Glutamatergic neuron (in vitro differentiated cells): ENCODE measurements at places on chromosomes 11 and 22. TPM values are rescaled to one million over a fixed set of nuclear protein-coding genes. Genes with fewer than 3 reads are reported as not detected.

DNA sequence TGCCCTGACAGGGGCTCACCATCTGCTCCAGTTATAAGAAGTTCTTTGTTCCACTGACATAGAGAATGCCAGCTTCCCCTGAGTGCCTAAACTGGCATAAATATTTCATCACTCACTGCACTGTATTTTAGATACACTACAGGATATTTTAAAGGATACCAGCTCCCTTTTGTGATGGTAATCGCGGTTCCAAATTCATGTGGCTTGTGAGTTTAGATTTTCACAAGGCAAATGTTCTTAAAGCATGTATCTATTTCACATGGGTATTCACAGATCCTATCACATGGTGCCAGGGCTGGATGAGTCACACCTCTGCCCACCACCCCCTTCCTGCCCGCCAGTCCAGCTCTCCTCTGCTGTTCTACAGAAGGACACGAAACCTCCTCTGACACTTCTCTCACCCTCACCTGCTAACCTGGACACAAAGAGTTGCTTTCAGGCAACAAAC, 105.5 kb downstream of the KCNC1 start:
- DNase-seq = no peak

DNA sequence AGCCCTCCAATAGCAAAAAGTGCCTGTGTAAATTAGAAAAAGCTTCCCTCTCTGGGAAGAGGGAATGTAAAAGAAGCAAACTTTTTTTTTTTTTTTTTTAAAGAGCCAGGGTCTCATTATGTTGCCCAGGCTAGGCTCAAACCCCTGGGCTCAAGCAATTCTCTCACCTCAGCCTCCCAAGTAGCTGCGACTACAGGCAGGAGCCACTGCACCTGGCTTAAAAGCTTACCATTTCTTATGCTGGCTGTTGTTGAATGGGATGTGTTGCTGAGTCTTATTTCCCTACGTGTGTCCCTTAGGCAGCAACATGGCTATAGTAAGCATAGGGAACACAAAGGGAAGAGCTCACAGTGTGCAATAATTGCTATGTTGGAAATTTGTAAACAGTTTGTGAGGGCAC, 225.5 kb upstream of the CCDC90B start:
- no peak for DNase-seq

DNA sequence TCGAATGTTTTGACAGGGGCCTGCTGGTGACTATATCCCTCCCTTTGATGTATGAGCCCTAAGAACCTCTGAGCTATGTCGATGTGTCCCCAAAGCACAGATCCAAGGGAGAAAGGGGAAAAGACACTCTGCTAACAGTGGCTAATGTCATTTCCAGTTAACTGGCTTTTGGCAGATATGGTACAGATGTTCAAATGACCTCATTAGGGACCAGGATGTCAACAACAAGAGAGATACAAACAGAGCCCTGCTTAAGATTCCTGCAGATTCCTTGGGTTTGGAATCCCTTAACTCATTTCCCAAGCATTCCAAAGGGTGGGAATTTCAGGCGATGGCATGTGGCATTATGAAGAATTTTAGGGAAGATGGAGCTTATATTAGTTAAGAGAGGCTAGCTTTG, 517.3 kb downstream of the SOX6 start:
- no peak for DNase-seq

DNA sequence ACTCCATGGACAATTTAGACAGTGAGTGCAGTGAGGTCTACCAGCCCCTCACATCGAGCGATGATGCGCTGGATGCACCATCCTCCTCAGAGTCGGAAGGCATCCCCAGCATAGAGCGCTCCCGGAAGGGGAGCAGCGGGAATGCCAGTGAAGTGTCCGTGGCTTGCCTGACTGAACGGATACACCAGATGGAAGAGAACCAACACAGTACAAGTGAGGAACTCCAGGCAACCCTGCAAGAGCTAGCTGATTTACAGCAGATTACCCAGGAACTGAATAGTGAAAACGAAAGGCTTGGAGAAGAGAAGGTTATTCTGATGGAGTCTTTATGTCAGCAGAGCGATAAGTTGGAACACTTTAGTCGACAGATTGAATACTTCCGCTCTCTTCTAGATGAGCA, 51.4 kb downstream of the SPECC1L start:
- DNase-seq = no peak

GRCh38 chr11:20213790-20214189, 53.5 kb upstream of the DBX1 start:
- DNase-seq = no peak

BLID gene
- total RNA-seq = not detected

DNA sequence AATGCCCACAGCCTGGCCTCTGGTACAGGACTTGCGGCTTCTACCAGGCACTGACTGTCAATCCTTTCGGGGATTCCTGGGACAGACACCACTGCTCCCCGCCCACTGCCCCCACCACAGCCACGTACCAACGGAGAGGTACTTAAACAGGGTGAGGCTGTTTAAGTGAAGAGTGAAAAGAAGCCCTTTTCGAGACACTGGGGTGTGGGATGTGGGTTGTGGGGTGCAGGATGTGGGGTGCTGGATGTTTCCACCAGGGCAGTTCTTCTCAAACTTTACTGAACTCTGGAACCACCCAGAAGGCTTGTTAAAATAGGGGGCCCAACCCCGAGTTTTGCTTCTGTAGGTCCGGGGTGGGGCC, 34.2 kb upstream of the PRR5 start:
- no peak for DNase-seq

DNA sequence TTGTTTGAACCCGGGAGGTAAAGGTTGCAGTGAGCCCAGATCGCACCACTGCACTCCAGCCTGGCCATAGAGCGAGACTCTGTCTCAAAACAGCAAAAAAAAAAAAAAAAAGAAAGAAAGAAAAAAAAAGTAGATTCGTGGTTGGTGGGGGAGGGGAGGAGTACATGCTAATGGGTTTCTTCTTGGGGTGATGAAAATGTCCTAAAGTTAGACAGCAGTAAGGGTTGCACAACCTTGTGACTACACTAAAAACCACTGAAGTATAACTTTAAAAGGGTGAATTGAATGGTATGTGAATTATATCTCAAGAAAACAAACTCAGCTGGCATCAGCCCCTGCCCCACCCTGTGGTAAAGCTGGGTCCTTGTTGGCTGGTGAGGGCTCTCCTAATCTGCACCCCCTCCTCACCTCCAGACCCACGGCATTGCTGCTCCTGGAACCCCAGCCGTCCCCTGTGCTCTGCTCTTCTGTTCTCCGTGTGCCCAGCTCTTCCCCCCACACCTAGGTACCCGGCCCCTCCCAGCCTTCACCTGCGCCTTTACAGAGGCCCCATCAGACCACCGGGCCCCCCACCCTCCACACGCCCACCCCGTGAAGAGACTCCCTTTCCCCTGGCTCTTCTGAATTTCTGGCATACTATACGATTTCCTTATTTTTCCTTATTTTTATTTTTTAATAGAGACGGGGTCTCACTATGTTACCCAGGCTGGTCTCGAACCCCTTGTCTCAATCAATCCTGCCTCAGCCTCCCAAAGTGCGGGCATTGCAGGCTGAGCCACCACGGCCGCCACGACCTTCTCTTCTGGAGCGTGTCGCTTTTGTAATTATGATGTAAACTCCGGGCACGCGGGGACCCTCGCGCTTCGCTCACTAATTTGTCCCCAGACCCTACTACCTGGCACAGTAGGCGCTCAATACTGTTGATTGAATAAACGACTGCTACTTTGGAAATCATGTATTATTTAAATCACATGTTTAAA, 924 bp upstream of the FADD start:
- no peak for DNase-seq

HTR3A gene
- 14.5 TPM for total RNA-seq

DNA sequence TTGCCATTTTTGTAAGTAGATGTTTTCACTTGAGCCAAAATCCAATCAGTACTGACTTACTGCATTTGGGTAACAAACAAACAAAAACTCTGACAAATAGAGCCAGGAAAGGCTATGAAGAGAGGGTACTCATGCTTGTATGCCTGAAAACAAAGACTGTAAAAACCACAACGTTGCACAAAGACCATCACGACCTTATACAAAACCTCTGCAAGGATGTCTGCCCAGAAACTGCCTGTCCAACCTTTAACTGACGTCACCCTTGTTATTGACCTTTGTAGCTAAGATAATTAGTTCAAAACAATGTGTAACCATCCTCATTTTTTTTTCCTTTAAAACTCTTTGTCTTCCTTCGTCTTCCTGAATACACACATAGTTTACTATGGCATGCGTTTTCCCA, 804 bp upstream of the CREBZF start:
- no peak for DNase-seq

DNA sequence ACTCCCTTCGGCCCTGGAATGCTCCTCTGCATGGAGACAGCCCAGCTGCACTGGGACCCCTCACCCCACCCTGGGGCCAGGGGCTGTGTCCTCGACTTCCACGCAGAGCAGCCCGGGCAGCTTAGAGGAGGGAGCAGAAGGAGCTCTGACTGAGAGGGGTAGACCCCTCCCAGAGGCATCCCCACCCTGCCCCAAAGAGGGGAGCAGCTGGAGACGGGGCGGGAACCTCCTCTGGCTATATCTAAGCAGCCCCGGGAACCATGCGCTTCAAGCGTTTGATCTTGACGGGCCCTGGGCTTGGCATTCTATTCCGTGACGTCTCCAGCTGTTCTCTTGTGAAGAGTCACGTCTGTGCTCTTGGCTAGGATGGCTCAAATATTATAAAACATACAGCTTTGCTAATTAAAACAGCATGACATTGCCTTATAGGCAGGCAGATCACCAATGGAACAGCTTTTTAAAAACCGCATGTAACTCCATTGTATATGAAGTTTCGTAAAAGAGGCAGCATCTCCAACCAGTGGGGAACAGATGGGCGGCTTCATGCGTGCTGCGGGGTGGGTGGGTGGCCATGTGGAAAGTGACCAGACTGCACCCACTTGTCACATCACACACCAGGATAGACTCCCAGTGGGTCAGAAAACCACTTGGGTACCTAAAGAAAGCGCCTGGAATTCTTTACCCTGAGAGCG, 7.7 kb downstream of the KCNQ1 start:
- no peak for DNase-seq

DNA sequence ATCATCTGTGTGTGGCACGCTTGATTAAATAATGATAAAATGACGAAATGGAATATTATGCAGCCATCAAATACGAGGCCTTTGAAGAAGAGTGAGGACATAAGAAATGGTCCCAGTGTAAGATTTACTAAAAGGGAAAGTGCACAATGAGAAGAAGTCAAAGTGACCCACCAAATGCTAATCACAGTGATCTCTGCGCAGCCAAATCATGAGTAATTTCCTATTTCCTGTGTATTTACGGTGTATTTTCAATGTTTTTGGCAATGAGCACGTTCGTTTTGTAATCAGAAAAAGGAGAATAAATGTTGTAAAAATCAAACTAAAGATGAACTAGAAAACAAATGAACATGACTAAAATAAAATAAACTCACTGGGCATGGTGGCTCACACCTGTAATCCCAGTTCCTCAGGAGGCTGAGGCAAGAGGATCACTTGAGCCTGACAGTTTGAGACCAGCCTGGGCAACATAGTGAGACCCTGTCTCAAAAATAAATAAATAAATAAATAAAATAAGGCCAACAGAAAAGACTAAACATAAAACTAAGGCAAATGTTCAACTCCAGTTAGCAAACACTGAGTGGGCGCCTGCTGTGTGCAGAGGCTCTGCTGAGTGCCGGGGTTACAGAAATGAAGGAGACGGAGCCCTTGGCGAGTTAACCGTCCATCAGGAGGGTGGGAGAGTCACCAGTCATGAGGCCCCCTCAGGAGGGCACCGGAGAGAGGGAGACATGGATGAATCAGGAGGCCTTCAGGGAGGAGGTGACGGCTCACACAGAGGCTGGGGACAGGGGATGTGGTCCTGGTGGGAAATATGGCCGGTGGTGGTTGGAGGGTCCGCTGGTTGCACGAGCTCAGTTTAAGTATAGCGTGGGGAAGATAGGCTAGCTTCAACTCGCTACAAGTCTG, 26.0 kb upstream of the CBX7 start:
- DNase-seq = no peak

P2RX3 gene
- 496 TPM for total RNA-seq

DNA sequence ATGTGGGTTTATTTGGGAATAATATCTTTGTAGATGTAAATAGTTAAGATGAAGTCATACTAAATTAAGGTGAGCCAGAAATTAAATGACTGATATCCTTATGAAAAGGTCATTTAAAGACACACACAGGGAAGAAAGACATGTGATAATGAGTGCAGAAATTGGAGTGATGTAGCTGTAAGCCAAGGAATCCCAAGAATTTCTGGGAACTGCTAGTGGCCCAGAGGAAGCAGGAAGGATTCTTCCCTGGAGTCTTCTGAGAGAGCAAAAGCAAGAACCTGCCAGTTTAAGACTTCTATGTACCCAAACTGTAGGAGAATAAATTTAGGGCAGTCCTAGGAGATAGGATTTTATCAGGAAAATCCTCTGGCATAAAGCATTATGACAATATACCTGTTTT, 66.9 kb downstream of the LRRC4C start:
- DNase-seq = no peak

- DNase-seq = no peak
These were observed 2.7 kb upstream of the GRAMD1B start for GRCh38 chr11:123427405-123427804.

DNA sequence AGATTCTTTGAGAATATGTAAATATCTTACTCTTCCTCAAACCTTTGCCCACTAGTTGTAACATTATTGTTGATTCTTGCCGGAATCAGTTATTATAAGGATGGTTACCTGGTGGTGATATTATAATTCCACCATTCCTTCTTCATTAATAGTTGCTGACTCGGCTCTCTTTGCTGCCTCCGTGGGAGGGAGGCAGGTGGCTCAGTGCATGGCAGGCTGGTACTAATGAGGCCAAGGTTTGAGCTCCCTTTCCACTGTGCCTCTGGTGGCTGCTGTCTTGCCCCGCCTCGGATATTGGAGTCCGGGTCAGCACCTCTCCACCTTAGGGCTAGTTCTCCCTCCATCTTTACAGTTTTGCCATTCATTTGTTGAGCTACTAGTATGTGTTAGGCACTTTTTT, 12.7 kb downstream of the CD6 start:
- DNase-seq = no peak

PLAAT2 gene
- not detected for total RNA-seq

DNA sequence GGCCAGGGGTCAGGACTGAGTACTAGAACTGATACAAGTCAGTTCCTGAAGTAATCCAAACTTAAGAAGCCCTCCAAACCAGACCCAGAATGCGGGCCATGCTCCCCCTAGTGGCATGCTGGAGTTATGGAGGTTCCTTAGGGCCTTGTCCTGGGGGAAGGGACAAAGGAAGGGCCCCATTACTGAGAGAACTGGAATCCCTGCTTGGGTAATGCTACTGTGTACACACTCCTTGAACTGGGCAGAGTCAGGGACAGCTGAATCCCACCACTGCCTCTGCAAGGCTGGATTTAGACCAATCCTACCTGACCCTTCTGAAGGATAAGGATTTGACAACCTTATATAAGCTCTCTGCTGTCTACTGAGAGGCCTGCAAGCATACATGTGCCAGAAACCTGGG, 97.3 kb upstream of the AKIP1 start:
- DNase-seq = peak; percentile 76
